ENCODE measurements at places on chromosomes 7 and 10. TPM values are rescaled to one million over a fixed set of nuclear protein-coding genes. Genes with fewer than 3 reads are reported as not detected.

DNA sequence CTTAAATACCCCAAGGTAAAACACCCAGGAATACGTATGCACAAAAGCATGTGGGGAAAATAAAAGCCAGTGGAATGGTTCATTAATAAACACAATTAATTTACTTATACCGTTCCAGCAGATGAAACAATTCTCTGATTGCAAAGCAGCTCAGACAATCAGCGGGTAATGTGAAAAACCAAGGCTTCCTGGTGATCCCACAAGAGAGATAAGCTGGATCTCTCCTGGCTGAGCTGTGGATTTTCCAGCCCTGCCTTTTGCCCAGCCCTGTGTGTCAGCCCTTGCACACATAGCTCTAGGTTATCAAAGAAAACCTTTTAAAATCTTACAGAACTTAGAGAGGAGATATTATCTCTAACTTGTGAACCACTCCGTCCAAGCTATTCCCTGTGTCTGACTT, 1010.7 kb upstream of the AUTS2 start:
- DNase-seq = peak; percentile 24

DNA sequence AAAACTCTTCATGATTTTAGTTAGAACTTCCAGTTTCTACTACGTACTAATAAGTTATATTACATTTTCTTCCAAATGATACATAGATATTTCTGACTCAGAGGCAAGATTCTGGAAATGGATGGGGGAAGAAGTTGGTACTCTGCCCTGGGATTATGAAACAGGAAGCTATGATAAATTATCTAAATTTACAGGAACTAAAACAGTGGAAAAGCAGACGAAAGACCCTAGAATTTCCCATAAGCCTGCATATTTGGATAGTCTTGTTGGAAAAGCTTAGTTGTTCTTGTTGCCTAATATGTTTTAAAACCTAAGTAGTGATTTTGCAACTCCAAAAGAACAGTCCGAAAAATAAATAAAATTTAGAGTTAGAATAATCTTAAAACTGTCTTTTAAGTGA, 21.8 kb downstream of the CFAP69 start:
- DNase-seq = no peak

RBP3 gene
- not detected for total RNA-seq

DNA sequence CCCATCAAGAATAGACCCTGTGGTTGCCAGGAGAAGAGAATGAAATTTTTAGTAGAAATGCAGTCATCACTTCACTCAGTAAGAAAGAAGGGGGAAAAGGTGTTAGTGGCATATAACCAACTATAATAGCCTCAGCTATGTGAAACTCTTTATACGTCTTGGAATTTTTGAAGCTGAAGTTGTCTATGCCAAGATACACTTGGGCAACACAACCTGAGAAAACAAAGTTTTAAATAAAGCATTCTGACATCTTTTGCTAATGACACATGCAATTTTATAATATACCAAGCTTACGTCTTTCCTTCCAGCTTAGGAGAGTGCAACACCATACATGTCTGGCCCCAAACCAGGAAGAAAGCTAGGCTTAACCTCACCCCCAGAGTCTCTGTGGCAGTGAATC, 40.8 kb upstream of the ZNF438 start:
- DNase-seq = no peak

DNA sequence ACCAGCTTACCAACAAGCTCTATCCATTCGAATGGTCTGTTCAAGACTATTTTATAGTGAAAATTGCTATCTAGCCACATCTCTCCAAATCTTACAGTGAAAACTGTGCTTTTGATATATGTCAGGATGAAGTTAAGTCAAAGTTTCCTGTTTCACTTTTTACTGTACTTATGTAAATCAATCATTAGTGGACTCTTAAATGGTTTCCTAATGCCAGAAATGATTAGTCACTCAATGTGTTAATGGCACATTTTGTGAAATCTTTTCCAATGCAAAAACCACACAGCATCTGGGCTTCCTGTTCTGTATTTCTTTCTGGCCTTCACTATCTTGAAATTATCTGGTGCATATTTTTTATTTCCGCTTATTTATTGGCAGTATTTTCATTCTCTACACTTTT, 87.3 kb upstream of the STEAP1B start:
- DNase-seq = peak; percentile 63

DNA sequence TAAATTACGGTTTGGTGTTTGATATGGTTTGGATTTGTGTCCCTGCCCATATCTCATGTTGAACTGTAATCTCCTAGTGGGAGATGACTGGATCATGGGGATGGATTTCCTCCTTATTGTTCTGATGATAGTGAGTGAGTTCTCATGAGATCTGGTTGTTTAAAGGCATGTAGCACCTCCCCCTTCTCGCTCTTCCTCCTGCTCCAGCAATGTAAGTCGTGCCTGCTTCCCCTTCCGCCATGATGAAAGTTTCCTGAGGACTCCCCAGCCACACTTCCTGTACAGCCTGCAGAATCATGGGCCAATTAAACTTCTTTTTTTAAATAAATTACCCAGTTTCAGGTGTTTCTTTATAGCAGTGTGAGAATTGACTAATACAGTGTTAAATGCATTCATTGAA, 116.6 kb downstream of the DOCK4 start:
- DNase-seq = no peak

GRCh38 chr7:19470031-19470430, 238.8 kb downstream of the POLR1F start:
- peak; percentile 12 for DNase-seq

CTNNA3 gene
- total RNA-seq = 0.02 TPM

GRCh38 chr7:69196593-69196992, 401.7 kb upstream of the AUTS2 start:
- no peak for DNase-seq

All from M059J (cell line).